ENCODE measurements at places on chromosomes 4 and X.
A peak's percentile ranks its signal among the peaks of the same experiment; 100 is the strongest.

- DNase-seq, result no peak
Observed at GRCh38 chr4:110510955-110511544, 35.1 kb downstream of the ENPEP start.

DNA sequence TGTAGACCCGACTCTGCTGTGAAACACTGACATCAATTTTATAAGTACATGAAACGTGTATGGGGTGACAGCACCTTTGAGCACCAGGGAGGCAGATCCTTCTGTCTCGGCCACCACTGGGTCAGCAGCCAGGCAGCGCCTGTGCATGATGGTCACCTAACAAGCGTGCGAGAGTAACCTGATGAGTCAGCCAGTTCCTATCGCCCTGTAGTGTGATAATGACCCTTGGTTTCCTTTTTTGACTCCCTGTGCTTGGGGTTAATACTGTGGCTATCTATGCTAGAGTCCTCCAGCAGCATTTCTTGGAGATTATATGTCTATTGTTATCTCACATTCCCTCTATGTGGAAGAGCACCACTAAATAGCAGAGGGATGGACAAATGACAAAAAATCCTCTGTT, 101.6 kb downstream of the NPNT start:
- no peak for DNase-seq

DNA sequence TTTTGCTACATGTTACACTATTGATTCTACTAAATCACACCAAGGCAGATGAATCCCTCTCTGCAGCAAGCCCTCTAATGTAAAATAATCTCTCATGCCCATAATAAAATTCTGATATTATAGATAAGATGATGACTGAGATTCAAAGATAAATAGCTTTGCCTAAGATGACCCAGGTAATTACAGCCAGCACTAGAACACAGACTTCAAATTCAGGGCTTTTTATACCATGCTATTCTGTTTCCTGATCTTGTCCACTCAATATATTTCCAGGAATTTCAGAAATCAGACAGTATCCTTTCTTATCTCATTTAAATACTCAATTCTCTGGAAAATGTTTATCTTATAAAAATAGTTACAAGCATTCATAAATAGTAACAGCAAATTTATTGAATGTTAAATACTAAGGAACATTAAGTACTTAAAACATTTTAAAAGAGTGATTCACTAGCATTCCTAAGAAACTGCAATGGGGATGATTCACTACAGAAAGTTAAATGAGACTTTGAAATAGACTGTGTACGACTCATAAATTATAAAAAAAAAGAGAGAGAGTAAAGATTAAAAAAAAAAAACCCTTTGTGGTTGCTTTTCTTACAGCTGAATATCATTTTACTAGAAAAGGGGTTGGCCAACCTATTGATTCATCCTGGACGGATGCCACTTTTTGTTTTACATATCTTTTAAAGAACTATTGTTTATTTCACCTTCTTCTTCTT, 45.8 kb upstream of the IL21 start:
- DNase-seq, result no peak

GRCh38 chrX:149286940-149287349, 218.2 kb downstream of the IDS start:
- no peak for DNase-seq

- no peak for DNase-seq
Observed at GRCh38 chrX:3290561-3290960, 55.9 kb downstream of the MXRA5 start.

DNA sequence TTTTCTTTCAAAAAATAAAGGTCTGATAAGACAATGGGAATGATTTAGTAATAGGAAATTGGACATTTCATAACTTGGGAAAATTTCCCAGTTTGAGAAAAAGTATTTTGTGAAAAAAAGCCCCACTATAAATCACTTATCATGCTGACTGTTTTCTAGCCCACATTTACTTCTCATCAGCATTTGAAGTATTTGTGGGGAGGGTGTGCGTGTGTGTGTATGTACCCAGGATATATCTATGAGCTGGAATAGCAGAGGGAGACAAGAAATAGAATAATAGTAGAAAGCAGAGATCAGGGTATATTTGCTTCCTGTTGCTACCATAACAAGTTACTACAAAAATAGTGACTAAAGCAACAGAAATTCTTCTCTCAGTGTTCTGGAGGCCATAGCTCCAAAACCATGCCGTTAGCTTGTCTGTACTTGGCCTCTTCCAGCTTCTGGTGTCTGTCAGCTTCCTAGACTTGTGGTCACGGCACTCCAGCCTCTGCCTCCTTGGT, 139.8 kb downstream of the PTTG2 start:
- DNase-seq, result no peak

DNA sequence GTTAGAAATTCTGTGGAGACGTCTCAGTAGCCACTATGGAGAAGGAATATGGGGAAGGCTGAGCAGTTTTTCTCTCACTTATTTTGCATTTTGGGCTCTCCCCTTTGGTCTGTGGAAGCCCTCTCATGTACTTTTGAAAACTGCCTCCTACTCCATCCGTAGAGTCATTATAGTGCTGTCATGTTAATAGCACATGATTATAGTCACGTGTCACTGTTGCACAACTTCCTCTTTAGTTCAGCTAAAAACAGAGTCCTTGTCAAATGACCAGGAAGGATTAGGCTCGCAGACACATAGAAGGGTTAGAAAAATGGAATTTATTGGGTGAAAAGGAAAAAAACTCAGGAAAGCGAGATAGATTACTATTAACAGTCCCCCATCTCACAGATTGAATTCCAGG, 258.2 kb upstream of the CXorf51A start:
- no peak for DNase-seq

GRCh38 chrX:148120999-148121623, 140.0 kb downstream of the FMR1NB start:
- DNase-seq, result no peak

DNA sequence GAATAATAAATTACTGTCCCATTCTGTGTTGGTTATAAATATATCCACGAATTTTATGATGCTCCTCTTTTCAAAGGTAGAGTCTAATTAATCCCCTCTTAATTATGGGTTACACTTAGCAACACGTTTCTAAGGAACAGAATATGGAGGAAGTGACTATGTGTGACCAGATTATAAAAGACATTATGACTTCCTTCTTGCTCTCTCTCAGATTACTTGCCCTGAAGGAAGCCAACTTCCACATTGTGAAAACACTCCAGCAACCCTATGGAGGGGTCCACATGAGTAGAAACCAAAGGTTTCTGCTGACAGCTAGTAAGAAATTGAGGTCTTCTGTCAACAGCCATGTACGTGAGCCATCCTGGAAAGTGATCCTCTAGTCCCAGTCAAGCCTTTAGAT, 59.3 kb downstream of the WDFY3 start:
- no peak for DNase-seq

DNA sequence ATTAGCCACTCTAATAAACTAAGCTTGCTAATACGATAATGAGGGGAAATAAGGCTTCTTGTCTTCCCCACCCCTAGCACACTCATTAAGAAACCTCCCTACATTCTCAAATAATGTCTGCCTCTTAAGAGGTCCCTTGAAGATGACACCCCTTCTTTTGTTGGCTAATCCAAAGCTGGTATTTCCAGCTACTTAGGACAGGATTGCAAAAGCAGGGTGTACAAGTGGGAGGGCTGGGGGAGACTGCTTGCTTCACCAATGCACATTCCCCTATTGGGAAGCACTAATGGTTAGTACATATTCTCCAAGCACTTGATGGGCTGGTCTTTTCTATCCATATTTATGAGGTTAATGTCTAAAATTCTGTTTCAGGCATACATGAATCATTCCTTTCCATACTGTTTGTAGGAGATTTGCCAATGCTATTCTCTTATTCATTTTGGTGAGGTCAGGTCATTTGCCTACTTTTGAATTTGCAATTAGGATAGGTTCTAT, 16.8 kb upstream of the TIMM8A start:
- DNase-seq, result no peak

- DNase-seq, result no peak
Observed at GRCh38 chr4:76809594-76810305, 88.2 kb downstream of the SOWAHB start.

GRCh38 chr4:87192145-87192919, 28.1 kb downstream of the KLHL8 start:
- DNase-seq, result no peak

- DNase-seq, result no peak
Observed at GRCh38 chrX:13732246-13733067, 2.0 kb downstream of the TRAPPC2 start.

DNA sequence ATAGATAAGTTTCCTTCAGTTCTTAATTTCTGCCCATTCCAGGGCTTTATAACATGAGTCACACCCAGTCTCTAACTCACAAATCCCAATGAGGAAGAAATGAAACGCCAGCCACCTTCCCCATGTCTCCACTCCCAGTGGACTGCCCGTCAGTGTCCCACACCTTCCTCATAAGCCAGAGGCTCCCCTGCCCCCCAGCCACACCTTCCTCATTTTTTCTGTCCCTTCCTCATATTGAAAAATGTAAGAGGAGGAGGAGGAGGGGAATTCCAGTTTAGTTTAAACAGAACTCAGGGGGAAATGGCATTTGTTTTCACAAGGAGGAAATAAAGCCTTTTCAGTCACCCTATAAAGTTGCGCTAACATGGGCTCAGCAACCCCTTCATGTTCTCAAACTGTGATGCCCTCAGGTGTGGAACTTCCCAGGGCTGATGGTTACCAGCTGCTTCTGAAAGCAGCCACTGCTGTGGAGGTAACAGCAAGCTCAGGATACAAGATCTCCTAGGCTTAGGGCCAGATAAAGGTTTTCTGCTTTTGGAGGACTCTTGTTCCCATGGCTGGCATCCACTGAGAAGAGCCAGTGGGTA, 97.8 kb downstream of the PARM1 start:
- DNase-seq, result no peak

GRCh38 chr4:93092765-93093164, 735.8 kb upstream of the ATOH1 start:
- DNase-seq, result no peak

- no peak for DNase-seq
Observed at GRCh38 chr4:83610729-83611128, 74.8 kb downstream of the GPAT3 start.

GRCh38 chrX:45601052-45601451, 400.4 kb upstream of the DIPK2B start:
- no peak for DNase-seq

GRCh38 chrX:3462166-3462508, 115.7 kb upstream of the MXRA5 start:
- DNase-seq, result no peak

DNA sequence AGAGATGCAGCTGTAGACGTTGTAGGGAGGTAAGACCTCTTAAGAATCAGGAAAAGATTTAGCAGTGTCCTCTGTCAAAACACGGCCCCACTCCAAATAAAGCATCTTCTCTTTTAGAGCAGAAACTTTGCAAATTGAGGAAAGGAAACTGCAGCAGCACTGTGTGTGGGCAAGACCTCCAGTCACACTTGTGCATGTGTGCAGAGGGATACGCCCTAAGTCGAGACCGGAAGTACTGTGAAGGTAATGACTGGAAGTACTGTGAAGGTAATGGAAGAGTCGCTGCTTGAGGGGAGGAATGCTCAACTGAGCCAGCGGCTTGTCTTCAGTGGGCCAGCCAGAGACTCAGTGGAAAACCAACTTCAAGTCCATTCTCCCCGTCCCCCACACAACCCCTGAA, 46.5 kb downstream of the EGF start:
- no peak for DNase-seq

DNA sequence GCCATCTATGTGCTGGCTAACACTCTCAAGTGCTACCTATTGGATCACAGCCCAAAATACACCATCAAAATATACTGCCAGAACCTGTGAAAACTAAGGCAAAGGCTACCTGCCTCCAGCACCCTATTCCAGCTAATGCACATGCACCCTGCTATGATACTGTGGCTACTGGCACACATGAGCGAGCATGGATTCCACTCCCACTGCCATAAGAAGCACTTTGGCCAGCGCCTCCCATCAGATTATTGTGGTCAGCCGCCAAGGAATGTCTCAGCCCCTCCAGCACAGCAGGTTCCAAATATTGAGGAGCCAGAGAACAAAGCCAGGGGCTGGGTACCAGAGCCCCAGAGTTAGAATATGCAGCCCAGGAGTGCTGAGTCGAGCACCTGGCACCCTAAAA, 32.5 kb upstream of the TMPRSS11F start:
- DNase-seq, result no peak

GRCh38 chr4:115228851-115229250, 115.4 kb upstream of the NDST4 start:
- no peak for DNase-seq

DNA sequence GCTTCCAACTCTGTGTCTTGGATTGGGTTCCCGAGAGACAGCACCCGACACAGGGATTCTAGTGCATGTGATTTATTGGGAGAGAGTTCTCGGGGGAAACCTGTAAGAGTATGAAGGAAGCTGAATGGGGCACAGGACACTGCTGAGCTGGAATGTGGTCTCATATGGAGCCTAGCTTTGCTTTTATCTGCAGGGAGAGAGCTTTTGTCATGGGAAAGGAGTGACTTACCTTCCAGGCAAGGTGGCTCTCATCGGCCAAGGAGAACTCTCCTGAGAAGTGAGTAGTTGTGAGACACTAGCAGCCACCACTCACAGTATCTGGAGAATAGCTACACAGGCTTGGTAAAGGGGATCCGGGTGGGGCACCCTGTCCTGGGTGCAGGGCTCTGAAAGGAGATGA, 124.5 kb downstream of the NHS start:
- DNase-seq, result no peak

GRCh38 chr4:153684182-153684970, at the start of gene TLR2:
Gene TLR2, plus strand, starts transcription at chr4:153684280. Its CDS starts 18,628 bp downstream, at chr4:153702908.
- peak; percentile 26 for DNase-seq

- no peak for DNase-seq
Observed at GRCh38 chr4:2305766-2306501, 44.0 kb upstream of the MXD4 start.

DNA sequence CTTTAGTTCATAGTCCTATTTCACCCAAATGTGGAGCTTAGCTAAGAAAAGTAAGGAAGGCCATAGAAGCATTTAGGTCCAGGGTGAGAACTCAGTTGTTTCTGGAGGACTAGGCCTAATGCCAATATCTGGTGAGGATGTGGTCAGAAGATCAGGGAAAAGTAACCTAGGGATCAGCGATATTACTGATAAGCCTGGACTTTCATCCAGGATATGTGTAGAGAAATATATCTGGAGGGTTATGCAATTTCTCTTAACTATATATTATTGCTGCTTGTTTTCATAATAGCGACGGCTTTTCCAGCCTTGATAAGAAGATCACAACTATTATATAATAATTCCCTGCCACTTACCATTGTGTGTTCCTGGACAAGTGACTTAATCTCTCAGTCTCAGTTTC, 81.1 kb downstream of the FRAS1 start:
- DNase-seq, result no peak

DNA sequence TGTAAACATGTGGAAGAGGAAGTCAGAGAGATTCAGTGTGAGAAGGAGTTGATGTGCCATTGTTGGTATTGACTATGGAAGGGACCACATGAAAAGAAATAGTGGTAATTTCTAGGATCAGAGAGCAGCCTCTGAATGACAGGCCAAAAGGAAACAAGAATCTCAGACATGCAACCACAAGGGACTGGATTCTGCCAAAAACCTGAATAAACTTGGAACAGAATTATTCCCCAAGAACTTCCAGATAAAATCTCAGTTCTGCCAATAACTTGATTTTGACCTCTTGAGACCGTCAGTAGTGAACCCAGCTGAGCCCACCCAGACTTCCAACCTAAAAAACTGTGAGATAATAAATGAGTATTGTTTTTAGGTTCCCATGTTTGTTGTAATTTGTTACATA, 653.6 kb upstream of the NR3C2 start:
- DNase-seq, result no peak

GRCh38 chr4:43485196-43485595, 592.7 kb downstream of the GRXCR1 start:
- DNase-seq, result no peak

- no peak for DNase-seq
Observed at GRCh38 chrX:39196192-39197102, 395.2 kb downstream of the MID1IP1 start.

All from stimulated activated CD8-positive, alpha-beta memory T cell treated with anti-CD3 and anti-CD28 coated beads, Interleukin-4, amount 100 ng/mL, for 1 hour (primary cell).